Trophoblast cell (in vitro differentiated cells and primary cell): ENCODE measurements at places on chromosomes 12 and 14.

- no peak for DNase-seq
Observed at GRCh38 chr12:42967850-42968249, 378.3 kb upstream of the PRICKLE1 start.

- no peak for DNase-seq
Observed at GRCh38 chr12:123071099-123071800, 79.6 kb downstream of the PITPNM2 start.

DNA sequence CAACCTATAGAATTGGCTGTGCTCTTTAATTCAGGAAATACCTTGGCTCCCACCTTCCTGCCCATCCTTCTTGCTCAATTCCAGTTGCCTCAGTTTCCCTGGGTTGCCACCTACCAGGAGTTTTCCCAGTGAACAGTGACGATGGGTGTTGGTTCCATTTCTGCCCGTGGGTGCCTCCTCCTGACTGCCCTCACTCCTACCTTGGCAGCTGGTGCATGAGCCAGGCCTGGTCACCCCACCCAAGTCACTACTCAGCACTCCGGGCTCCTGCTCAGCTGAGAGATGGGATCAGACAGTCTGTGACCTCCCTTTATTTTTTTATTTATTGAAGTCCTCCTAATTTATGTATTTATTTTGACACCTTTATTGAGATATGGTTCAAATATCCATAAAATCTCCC, 31.0 kb upstream of the PTGR2 start:
- no peak for DNase-seq

DNA sequence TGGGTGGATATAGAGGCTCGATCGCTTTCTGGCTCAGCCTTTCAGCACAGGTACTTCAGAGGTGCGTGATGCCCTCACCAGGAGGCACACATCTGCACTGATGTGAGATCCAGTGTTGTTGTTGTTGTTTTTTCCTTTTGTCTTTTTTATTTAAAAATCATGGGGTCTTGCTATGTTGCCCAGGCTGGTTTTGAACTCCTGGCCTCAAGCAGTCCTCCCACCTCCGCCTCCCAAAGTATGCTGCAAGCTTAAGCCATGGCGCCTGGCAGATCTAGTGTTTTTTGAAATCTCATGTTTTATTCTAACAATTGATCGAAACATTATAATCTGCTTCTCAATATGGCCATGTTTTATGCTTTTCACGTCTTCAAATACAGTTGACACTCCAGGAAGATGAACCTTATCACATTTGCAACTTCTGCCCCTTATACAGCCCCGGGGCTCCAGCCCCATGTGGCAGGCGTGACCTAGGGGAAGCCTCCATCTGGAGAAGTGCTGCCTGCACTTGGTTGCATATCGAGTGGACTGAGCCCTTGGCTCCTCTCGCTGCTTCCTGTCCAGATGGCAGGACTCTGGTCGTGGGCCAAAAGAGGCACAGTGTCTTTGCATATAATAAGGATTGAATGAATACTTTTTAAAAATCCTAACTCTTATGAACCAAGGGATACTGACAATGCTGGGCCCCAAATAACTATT, 71.7 kb downstream of the TRAF3 start:
- DNase-seq, result no peak

DNA sequence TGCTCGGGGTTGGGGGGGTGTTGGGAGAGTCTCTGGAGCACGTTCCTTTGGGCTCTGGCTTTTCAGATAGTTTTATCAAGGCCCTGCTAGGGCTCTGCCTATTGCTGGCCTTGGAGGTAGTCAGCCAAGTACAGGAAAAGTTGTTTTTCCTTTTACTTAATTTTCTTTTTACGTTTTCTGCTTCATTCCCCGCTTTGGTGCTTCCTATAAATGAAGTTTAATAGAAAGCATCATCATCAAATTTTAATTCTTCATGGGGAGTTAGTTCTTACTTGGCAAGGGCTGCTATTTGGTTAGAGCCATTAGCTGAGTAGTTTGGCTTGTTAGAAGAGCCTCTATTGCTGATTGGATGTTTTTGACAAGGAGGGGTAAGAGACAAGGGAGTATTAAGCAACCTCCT, 15.1 kb upstream of the ADAM21 start:
- DNase-seq, result no peak

- DNase-seq, result no peak
Observed at GRCh38 chr14:54761835-54762234, 140.8 kb downstream of the GCH1 start.

- no peak for DNase-seq
Observed at GRCh38 chr14:95189367-95190132, 32.2 kb upstream of the DICER1 start.

- DNase-seq, result no peak
Observed at GRCh38 chr12:15899282-15899870, 11.8 kb upstream of the DERA start.
